ENCODE measurements at places on chromosomes 4 and X.

DNA sequence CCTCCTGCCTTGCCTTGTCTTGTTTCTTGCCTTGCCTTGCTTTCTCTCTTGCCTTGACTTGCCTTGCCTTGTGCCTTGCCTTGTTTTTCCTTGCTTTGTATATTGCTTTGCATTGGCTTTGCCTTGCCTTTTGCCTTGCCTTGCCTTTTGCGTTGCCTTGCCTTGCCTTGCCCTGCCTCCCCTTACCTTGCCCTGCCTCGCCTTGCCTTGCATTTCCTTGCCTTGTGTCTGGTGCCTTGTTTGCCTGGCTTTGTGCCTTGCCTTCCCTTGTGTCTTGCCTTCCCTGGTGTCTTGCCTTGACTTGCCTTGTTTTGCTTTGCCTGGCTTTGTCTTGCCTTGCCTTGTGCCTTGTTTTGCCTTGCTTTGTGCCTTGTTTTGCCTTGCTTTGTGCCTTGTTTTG is 89.7 kb downstream of the TAB3 start:
- DNase-seq: no peak

GRCh38 chr4:102586644-102587021 is 85.5 kb downstream of the NFKB1 start:
- no peak for DNase-seq

- DNase-seq: peak; percentile 74
Measured at GRCh38 chrX:13369256-13370030, 49.6 kb upstream of the ATXN3L start.

- DNase-seq: no peak
Measured at GRCh38 chr4:147940171-147940570, 208.3 kb downstream of the ARHGAP10 start.

- DNase-seq: no peak
Measured at GRCh38 chrX:66023385-66024091, 16.3 kb downstream of the VSIG4 start.

DNA sequence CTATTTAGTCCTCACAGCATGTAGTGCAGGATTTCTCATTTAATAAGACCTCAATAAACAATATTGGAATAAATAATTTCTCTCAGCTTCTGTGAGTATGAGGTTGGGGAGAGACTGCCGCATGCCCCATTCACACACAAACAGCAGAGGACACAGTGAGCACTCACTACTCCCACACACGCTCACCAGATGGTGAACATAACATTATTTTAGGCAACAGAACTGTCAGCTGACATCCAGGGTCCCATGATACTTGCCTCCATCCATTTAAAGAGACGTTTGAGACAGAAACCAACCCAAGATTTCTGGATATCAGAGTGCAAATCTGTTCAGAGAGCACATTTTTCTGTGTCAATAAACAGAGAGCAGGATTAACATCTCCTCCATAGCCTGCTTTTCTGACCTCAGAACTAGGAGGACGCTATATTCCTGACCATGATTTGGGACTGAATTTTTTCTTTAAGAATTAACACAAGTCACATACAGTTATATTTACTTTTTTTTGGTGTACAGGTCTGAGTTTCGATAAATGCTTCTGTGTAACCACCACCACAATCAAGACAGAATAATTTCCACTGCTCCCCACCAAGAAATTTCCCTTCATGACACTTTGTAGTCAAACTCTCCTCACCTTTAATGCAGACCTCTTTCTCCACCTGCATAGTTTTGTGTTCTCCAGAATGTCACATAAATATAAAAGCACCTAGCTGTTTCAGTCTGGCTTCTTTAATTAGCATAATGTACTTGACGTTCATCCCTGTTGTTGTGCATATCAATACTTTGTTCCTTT is 16.7 kb downstream of the GPRIN3 start:
- no peak for DNase-seq

- DNase-seq: no peak
Measured at GRCh38 chrX:155052738-155053498, 18.0 kb downstream of the CMC4 start.

- DNase-seq: no peak
Measured at GRCh38 chrX:154908821-154909220, 22.7 kb downstream of the F8A1 start.

DNA sequence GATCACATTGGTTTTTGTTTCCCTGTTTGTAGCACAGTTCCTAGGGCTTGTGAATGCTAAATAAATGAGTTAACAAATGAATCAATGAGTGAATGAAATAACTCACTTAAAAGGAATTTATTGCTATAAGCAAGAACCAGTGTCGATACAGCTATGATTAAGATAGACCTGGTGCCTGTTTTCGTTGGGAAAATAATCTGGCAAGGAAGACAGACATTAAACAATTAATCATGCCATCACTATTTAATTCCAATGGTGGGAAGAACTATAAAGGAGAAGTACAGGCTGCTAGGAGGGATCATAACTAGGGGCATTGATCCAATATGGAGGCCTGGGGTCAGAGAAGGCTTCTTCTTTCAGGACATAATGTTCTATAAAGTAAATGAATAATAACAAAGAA is 4.5 kb upstream of the CBR4 start:
- DNase-seq: no peak

- DNase-seq: no peak
Measured at GRCh38 chr4:104472766-104473165, 21.9 kb downstream of the CXXC4 start.

Data from NCI-H2081 treated with DMSO at 0.1 percent for 48 hours (cell line).